ENCODE measurements at places on chromosomes 7 and 10.

DNA sequence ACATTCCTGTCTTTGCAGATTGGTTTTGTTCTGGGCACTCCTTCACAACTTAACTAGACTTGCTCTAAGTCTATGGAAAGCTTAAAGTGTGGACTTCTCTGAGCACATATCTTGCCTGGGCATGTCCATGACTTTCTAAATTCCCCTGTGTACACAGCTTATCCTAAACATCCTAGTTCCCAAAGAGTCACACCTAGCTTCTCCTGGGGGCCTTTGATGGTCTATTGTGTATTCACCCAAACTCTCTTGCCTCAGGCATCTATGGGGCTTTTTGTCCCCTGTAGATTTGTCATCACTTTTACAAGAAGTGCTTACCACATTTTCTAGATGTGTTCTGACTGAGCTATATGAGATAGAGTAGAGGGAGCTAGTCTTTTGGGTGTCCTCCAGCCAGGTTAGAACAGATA lies 12.2 kb upstream of the ZNF488 start:
- DNase-seq: no peak

DNA sequence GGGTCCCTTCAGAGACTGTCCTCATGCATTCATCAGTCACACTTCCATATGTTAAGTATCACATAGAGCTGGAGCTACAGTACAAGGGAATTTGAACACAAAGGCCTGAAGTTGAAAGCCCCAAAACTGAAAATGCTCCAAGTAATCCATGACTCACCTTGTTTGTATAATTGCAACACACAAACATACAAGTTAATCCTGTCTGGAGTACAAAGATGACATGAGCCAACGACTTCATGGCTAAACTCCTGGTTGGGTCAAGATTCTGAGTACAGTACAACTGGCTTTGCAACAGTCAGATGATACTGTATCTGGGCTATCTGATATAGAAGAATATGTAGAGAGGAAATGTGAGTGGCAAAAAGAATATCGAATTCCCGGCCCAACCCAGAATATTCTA lies 73.1 kb upstream of the AASS start:
- no peak for DNase-seq

- DNase-seq: no peak
Observed at GRCh38 chr10:88028654-88029053, 165.2 kb downstream of the PTEN start.

GRCh38 chr7:54810401-54810800 lies 51.4 kb upstream of the SEC61G start:
- peak; percentile 21 for DNase-seq

GRCh38 chr10:13758312-13758711 lies 171.5 kb downstream of the PRPF18 start:
- peak; percentile 82 for DNase-seq

GRCh38 chr7:85172530-85172941 lies 14.3 kb downstream of the SEMA3D start:
- DNase-seq: peak; percentile 91

DNA sequence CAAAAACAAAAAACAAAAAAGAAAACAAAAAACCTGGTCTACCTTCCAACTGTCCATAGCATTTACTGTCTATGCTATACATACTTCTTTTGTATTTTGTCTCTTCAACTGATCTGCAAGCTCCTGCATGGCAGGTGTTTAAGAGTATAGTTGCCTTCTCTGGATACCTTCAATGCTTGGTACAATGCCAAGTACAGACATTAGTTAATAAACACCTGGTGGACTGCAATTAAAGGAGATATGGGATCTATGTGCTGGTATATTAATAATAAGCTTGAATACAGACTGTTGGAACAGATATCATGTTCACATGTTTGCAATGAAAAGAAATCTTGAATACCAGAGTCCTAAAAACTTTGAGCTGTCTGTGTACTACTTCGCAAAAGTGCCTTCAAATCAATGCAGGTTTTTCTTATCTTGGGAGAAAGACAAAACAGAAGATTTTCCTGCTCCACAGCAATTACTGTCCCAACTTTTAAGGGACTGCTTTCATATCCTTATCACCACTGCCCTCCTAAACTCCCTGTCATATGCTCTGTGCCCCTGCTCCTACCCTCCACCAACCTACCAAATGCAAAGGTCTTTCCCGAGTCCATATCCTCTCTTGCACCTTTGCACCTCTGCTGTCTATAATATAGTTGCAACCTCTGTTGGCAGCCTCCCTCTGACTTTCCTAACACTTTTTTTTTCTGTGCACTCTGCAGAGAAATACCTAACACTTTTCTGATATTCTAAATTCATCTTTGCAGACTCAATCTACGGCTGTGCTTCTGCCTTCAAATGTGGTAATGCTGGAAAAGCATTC lies 85.1 kb downstream of the DNMBP start:
- no peak for DNase-seq

DNA sequence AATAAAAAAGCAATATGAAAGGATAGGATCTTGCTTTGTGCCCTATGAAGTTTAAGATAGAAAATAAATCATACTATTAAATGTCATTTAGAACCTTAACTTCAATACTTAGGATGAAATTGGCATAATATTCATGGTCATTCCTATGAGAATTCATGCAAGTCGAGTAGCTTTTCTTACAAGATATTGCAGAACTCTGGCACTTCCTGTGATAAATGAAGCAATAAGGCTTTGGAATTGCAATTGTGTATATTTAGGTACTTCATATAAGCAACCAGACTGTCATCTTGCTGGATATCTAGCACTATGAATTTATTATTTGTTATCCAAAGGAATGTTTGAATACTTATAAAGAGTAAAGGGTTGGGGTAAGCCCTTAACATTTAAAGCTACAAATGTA lies 116.5 kb downstream of the ZNF438 start:
- peak; percentile 45 for DNase-seq

- DNase-seq: no peak
Observed at GRCh38 chr10:3331187-3331586, 158.6 kb upstream of the PITRM1 start.

DNA sequence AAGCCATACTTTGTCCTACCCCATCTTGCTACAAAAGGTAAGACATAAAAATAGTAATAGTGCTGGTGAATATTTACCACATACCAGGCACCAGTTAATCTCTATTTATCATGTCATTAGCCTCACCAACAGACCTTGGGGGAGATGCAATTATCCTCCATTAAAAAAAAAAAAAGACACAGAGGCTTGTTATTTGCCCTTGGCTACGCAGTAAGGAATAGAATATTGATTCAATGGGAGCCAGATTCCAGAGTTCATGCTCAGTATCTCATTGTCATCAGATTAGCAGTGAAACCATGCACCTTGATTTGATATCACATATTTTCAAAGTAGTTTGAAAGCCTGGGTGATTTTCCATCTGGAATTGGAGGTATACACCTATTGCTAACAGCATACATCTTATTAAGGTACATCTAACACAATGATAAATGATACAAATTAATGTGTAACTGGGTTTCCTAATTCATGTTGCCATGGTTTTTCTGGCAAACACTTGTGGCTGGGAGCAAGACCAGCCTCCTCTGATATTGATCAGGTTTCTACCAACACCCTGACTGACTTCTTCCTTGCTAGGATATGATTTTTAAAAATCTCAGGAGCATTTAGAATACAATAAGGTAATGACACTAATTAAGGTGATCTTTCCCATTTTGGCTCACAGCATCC lies 67.1 kb upstream of the PRR15 start:
- no peak for DNase-seq

DNA sequence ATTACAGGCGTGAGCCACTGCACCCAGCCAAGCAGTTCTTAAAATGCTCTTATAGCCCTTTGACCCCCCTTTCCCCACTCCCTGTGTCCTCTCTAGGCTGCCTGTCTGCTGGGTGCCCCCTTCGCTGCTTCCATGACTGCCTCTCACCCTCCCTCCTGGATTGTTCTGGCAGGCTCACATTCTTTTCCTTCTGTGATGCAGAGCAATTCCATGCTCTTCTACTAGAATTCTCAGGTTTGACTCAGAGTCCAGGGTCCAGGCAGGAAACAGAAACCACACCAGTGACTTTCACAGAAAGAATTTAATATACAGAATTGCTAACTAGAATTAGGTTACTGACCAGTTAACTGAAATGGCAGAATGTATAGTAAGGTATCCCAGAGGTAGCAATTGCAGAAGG lies 244.8 kb downstream of the BAMBI start:
- DNase-seq: peak; percentile 89

DNA sequence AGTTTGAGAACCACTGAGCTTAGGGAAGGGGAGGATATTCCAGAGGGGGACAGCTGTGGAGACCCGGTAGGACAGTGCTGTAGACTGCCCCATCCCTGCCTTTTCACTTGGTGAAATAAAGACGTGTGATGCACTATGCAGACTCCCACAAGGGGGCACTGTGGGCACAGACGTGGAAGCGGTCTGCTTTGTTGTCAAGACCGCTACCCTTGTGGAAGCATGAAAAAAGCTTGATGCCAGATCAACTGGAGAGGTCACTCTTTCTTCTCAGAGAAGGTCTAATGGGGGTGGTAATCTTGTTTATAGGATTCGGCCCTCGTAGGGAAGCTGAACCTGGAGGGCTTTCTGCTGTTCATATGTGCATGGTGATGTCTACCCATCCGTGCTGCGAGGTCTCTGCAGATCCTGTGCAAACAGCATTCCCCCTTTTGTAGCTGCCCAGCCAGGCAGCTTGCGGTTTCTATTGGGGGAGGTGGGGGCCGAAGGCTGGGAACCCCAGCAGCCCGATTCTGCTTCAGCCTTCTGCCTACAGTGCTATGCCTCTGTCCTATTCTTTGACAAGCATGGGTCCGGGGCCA lies 13.7 kb downstream of the RPS24 start:
- DNase-seq: peak; percentile 77

DNA sequence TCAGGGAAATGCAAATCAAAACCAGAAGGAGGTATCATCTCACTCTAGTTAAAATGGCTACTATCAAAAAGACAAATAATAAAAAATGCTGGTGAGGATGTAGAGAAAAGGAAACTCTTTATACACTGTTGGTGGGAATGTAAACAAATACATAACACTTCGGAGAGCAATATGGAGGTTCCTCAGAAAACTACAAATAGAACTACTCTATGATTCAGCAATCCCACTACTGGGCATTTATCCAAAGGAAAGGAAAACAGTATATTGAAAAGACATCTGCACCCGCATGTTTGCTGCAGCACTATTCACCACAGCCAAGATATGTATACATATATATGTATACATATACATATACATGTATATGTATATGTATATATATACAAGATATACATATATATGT lies 94.2 kb downstream of the C10orf90 start:
- DNase-seq: peak; percentile 86

GRCh38 chr10:78406648-78407008 lies 373.0 kb downstream of the RPS24 start:
- DNase-seq: no peak

DNA sequence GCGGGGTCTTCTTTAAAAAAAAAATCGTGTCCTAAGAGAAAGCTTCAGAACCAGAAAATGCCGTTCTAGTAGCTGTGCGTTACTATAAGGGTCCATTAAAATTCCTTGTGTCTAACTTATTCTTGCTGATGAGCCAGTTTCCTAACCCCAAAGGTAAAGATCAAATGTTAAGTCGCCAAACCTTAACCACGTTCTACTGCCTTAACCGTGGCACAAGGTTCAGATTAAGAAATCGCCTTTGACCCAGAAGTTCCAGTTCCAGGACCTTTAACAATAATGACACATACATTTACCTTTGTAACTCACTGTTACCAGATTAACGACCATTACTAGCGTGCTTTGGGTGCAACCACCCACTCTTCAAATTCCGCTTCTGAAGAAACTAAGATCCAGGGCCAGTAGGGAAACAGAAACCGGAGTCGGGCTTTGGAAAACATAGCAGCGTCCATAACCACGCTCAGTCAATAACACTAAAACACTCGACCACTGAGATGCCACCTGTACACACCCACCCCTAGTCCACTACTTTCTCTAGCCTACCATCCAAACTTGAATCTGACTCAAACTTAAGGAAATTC lies 620 bp downstream of the BET1 start:
- no peak for DNase-seq

DNA sequence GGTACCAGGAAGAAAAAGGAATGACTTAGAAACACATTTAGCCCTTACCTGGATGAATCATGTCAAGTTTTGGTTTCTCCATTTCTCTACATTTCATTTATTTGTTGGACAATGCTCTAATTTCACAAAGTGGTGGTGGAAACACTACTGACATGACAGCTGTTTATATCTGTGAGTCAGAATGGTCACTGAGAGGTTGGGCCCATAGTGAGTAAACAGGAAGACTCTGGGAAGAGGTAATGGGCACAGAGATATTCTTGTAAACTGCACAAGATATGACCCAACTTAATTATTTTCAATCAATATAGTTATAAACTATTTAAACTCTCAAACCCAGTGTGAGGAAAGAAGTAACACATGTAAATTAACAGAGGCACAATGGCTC lies 176.3 kb upstream of the MEOX2 start:
- DNase-seq: no peak

- DNase-seq: no peak
Observed at GRCh38 chr10:47165168-47165710, 134.8 kb upstream of the GDF10 start.

- no peak for DNase-seq
Observed at GRCh38 chr7:20441346-20441745, 110.6 kb downstream of the ITGB8 start.

DNA sequence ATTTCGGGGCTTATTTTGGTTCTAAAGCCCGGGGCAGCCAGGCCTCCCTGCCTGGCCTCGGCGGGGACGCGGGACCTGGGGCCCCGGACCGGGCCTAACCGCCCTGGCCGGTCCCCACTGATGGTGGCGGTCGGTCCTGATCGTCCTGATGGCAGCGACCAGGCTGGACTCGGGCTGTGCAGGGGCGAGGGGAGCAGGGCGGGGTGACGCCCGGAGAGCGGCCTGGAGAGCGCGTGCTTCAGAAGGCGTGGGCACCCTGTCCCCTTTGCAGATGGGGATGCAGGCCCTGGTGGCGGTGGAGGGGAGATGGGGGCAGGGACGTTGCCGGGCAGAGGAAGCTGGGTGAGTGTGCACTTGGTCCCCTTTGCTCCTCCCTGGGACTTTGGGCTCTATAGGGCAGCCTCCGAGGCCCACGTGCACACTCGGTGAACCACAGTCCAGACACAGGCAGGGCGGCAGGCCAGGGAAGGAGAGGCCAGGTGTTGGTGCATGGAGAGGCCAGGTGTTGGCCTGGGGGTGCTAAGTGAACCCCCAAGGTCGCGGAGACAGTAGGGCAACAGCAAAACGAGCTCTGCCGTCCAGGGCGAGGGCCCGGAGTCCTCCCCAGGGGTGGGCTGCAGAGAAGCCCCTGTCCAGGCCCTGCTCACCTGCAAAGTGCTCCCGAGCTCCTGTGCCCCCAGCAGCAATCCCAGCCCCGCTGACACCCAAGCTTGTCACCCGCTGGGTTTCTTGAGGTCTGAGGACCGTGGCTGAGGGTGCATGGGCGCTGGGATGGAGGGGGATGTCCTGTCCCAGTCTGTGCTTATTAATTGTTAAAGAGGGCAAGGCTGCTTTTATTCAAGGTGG lies 42.4 kb upstream of the FAM20C start:
- DNase-seq: peak; percentile 27

- DNase-seq: no peak
Observed at GRCh38 chr10:113922787-113923570, 68.5 kb downstream of the NHLRC2 start.

DNA sequence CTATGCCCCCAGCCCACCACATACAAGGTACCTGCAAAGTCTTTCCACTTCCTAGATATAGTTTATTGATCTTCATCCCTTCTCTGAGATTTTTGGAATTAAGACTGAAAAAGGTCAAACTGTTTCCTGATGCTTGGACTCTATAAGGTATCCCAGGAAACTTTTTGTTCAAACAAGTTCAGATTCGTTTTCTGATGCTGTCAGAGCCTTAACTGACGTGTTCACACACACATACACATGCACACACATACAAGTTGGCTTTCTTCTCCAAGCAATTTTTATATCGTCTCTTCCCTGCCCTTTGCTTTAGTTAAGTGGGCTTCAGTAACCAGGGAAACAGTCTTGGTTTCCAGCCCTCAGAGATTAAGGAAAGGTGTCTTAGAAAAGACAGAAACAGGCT lies 11.7 kb upstream of the VPS41 start:
- DNase-seq: no peak

All from fibroblast of skin of back (primary cell).